ENCODE measurements at places on chromosomes 13 and 19. TPM values are rescaled to one million over a fixed set of nuclear protein-coding genes. Genes with fewer than 3 reads are reported as not detected.

Gene PRR22
- total RNA-seq, result 6.5 TPM

Gene ZNF154
- 4.4 TPM for total RNA-seq

GRCh38 chr19:38665950-38666662 is 18.7 kb downstream of the ACTN4 start:
- DNase-seq, result peak; percentile 40

- peak; percentile 72 for DNase-seq
These were observed 6.6 kb downstream of the SLITRK5 start for GRCh38 chr13:87677496-87678371.

- no peak for DNase-seq
These were observed 106.0 kb downstream of the KDM4B start for GRCh38 chr19:5074830-5075394.

- DNase-seq, result no peak
These were observed 29.9 kb downstream of the MICU2 start for GRCh38 chr13:21573920-21574712.

GRCh38 chr13:20294497-20294896 is 62.4 kb upstream of the GJB6 start:
- DNase-seq, result peak; percentile 5

DNA sequence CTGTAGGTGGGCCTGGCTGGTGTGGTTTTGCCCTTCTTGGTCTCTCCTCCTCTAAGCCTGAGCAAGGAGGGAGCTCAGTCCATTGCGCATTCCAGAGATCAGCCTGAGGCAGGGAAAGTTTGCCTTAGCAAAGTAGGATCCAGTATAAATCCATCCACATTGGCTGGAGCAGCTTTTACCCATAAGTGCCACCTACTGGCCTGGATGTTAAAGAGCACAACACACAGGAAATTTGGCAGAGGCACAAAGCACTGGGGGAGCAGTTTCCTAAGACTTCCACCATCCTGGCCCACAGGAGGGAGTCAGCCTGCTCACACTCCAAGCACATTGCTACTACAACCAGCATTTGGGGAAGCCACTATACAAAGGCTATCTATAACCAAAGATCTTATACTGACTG is 1124.2 kb downstream of the SLITRK1 start:
- DNase-seq, result peak; percentile 50

DNA sequence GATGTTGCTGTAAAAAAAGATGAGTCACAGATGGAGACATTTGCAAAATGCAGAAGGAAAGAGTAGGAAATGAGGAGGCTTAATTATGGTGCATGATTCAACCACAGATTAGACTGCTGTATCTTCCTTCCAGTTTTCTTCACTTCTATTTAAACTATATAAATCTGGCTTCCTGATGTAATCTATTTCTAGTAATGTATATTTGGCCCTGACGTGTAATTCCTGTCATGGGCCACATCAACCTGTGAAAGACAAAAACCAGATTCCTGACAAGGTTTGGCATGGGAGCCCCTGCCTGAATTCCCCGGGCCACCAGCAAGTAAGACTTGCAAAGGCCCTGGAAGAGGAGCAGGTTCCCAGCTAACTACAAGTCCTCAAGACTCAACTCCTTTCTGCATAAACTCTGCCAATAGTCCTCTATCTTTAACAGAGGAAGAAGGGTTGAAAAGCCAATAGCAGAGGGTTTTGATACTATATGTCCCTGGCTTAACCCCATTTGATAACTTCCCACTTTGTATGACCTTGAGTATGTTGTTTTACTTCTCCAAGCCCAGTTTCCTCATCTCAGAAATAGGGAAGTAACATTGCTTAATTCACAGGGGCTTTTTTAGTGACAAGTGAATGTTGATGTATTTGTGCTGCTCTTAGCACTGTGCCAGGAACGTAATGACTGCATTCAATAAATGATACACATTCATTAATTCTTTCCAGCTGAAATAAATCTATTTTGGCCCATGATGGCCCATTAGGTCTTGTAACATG is 172.7 kb downstream of the SPRY2 start:
- DNase-seq, result peak; percentile 49

DNA sequence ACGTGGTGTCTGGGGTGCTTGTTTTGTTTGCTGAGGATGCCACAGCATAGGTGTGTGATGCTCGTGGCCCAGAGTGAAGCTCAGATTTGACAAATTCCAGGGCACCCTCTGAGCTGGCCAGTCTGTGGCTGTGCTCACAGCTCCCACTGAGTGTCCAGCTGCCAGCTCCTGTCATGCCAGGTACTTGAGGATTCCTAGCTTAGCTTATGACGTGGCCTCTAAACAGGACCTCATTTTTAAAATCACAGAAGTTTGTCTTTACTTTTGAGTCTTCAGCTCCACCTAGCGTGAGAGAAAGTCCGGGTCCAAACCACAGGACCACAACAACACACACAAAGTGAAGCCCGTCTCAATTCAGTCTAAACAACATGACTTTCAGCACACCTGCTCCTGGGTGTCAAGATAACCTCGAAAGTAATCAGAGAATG is 117.3 kb downstream of the RAB20 start:
- DNase-seq, result no peak

- DNase-seq, result no peak
These were observed 2.7 kb upstream of the CAPS start for GRCh38 chr19:5911366-5911765.

All from A673 (cell line).